Keratinocyte (primary cell): ENCODE measurements at places on chromosomes 2 and 18. TPM values are rescaled to one million over a fixed set of nuclear protein-coding genes. Genes with fewer than 3 reads are reported as not detected.

GALNT5 gene
- 6.8 to 10.9 TPM (median 8.3 TPM) in 3 replicates for polyA plus RNA-seq

MAP4K4 gene
- 46.6 to 99.0 TPM (median 84.1 TPM) in 3 replicates for polyA plus RNA-seq

EEF1B2 gene
- 674 to 1,066 TPM (median 857 TPM) in 3 replicates for polyA plus RNA-seq

RAB6C gene
- polyA plus RNA-seq = 0.02 TPM in 1 of 3 replicates, not detected in the others

RESP18 gene
- polyA plus RNA-seq = not detected in 3 replicates

PRSS56 gene
- not detected in 3 replicates for polyA plus RNA-seq

NT5C1B gene
- polyA plus RNA-seq = not detected in 3 replicates

SLC5A7 gene
- not detected in 3 replicates for polyA plus RNA-seq

PTH2R gene
- polyA plus RNA-seq = not detected in 3 replicates

IGFBP2 gene
- 3.9 to 47.0 TPM (median 10.2 TPM) in 3 replicates for polyA plus RNA-seq

REG1A gene
- not detected in 3 replicates for polyA plus RNA-seq

CCNYL1 gene
- 15.5 to 29.9 TPM (median 19.4 TPM) in 3 replicates for polyA plus RNA-seq

BUB1 gene
- 3.8 to 24.7 TPM (median 16.4 TPM) in 3 replicates for polyA plus RNA-seq

INHA gene
- 0.18 to 0.79 TPM (median 0.20 TPM) in 3 replicates for polyA plus RNA-seq

HOXD12 gene
- polyA plus RNA-seq = not detected in 3 replicates

ALLC gene
- not detected in 3 replicates for polyA plus RNA-seq

GALNT1 gene
- 48.1 to 69.4 TPM (median 48.2 TPM) in 3 replicates for polyA plus RNA-seq

COLEC12 gene
- not detected in 3 replicates for polyA plus RNA-seq

FIGLA gene
- polyA plus RNA-seq = not detected in 3 replicates

BCL11A gene
- polyA plus RNA-seq = 3.8 to 5.3 TPM (median 5.0 TPM) in 3 replicates

MC5R gene
- polyA plus RNA-seq = not detected in 3 replicates
